ENCODE measurements at places on chromosomes 12 and 14.

- DNase-seq = no peak
Measured at GRCh38 chr12:108442910-108443309, 72.2 kb upstream of the FICD start.

DNA sequence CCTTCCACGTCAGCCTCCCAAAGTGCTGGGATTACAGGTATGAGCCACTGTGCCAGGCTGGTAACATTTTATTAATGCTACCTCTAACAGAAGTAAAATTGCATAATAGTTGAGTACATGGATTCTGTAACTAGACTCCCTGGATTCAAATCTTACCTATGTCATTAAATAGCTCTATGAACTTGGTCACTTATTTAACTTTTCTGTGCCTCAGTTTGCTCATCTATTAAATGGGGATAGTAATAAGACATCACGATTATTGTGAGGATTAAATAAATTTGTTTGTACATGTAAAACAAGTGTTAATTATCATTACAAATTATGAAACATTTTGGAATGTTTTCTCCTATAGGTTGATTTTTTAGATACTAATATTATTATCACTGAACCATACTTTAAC, 6.7 kb downstream of the ACTR6 start:
- DNase-seq = no peak

DNA sequence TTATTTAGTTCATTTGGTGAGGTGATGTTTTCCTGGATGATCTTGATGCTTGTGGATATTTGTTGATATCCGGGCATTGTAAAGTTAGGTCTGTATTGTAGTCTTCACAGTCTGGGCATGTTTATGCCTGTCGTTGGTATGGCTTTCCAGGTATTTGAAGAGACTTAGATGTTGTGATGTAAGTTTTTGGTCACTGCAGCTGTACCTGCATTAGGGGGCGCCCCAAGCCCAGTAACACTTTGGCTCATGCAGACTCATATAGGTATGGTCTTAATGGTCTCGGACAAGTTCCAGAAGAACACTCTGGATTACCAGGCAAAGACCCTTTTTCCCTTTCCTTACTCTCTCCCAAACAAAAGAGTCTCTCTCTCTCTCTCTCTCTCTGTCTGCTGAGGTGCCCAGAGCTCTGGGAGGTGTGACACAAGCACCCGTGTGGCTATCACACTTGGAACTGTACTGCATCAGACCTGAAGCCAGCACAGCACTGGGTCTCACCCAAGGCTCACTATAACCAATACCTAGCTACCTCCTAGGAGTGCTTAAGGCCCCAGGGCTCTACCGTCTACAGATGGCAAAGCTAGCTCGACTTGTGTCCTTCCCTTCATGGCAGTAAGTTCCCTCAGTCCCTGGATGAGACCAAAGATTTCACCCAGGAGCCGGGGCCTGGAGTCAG, 425.8 kb upstream of the ATXN7L3B start:
- peak; percentile 17 for DNase-seq

GRCh38 chr14:92668276-92668973, 80.0 kb downstream of the LGMN start:
- DNase-seq = no peak

- DNase-seq = no peak
Measured at GRCh38 chr14:79201564-79202207, 1009.6 kb downstream of the DIO2 start.

DNA sequence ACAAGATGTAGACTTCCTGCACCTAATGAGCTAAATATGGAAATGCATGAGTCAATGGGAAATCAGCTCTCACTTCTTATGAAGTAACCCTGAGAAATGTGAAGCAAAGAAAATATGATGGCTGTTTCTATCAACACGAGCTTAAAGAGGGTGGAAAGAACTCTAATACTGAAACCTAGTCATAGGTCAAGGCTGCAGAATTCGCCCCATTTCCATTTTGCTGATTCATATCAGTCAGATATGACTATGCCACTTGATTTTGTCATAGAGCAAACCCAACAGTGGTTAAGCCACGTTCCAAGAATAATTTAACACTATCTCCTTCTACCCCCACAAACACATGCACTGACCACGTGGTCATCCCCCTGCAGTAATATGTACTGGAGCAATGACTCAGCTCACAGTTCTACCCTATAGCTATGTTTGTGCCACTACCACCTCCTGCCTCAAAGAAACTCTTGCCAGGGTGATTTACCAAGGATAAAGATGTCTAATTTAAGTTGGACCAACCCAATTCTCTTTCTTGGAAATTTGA, 157.5 kb downstream of the TMTC3 start:
- DNase-seq = no peak
